Activated T-helper 2 cell treated with anti-CD3 and anti-CD28 coated beads, Interferon-gamma antibody, Interleukin-2, Interleukin-4, amounts not matched to agents 10 μg/mL and 5 μg/mL and 100 μg/mL, durations not matched to agents 14 hours and 24 hours and 36 hours (primary cell): ENCODE measurements at places on chromosomes 12 and 14.

DNA sequence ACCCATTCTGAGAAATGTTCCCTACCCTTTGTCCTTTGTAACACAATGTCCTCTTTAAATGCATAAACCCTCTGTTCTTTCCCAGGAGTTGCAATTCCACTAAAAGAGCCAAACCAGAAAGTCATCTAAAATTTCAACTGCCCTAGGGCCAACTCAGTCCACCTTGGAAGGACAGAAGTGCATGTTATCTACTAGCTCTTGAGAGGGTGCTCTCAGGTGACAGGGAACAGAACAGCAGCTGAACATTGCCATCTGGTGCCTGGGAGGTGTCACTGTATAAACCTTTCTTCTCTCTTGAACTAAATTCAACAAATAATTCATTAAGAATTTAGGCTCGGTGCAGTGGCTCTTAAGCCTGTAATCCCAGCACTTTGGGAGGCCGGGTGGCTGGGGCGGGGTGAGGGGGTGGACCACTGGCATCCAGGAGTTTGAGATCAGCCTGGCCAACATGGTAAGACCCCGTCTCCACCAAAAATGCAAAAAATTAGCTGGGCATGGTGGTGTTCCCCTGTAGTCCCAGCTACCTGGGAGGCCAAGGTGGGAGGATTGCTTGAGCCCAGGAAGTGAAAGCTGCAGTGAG, 10.3 kb upstream of the FERMT2 start:
- DNase-seq = no peak

DNA sequence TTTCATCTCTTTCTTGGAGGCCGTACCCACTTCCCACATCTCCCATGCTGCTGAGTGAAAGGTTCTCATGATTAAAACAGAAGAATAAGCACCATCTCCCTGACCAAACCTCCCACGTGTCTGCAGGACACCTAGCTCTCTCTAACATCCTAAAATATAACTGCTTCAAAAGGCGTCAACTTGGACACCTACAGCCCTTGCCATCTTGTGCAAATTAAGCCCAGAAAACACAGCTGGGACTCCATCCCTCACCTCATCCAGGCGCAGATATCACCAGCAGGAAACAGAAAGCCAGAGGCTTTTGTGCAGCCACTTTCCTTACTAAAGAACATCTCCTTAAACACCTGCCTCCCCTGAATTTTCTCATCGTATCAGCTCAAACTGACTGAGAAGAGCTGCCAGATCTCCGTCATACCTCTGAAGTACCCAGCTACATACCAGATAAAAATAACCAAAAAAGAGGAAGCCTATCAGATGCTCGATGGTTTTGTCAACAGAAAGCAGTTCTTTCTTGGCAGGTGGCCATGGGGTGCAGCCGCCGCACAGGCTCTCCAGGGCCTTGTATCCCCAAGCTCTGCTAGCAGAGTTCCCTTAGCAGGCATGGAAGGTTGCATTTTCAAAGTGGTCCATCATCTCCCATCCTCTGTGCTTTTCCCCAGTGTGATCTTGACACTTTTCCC, 28.8 kb downstream of the MAP3K9 start:
- DNase-seq = no peak

DNA sequence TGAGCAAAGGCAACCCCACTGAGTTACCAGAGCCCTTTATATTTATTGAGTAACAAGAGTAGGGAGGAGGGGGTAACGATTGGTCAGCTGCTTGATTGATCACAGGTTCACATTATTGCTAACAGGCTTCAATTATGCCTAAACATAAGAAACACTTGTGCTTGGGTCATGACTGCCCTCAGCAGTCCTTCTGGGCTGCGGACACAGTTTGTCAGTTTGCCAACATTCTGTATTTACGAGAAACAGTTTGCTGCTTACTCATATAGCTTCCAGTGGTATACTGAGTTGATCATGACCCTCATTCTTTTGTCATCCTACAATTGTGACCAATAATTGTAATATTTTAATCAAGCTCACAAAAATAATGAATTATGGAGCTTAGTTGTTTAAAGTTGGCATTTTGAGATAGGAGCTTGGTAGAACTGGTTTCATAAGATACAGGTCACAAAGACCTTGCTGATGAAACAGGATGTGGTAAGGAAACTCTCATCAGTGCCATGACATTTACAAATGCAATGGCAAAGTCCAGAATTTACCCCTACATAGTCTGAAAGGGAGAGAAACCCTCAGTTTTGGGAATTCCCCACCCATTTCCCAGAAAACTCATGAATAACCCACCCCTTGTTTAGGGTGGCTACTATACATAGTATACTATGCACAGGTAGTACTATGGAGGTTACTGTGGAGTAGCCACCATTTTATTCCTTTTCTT, 1421.0 kb upstream of the FLRT2 start:
- no peak for DNase-seq

GRCh38 chr12:6965026-6965661, 5.3 kb downstream of the PHB2 start:
- peak; percentile 80 for DNase-seq

DNA sequence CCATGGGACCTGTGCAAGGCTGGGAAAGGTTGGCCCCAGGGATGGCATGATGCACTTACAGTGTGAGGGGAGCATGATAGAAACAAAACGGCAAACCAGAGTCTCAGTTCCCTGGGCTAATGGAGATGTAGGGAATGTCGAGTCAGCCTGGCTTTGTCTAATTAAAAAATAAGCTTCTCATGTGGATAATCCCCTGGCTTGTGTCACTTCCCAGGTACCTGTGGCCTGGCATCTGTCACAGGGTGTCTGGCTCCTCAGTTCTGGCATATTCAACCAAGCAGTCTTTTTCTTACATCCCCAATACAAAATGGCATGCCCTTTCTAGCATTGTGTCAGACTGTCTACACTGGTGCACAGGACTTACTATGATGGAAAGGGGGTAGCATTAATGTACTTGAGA, 261.4 kb downstream of the GRIN2B start:
- DNase-seq = no peak

GRCh38 chr14:104874110-104874531, 9.1 kb downstream of the CEP170B start:
- DNase-seq = no peak

- no peak for DNase-seq
These were observed 24.0 kb downstream of the ARG2 start for GRCh38 chr14:67643713-67644112.

- no peak for DNase-seq
These were observed 4.4 kb downstream of the ORMDL2 start for GRCh38 chr12:55822228-55822627.

GRCh38 chr14:90697132-90697531, 119.1 kb downstream of the TTC7B start:
- no peak for DNase-seq

DNA sequence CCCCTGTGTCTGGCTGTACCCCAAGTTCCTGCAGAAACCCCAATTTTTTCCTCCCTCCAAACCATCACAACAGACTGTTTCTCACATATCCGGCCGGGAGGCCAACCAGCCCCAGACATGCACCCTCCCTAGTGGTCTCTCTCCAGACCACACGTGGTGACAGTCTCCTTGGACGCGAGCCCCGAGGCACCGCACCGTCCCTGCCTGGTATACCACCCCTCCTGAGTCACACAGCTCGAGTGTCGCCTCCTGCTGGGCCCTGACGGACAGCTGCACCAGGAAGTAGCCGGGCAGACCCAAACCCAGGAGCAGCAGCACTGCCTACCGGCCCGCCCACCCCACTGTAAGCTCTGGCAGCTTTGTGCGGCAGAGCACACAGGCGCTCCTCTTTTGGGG, 97.4 kb downstream of the RFLNA start:
- no peak for DNase-seq

- no peak for DNase-seq
These were observed 164.2 kb downstream of the NDUFA12 start for GRCh38 chr12:94839347-94839746.
